ELR (cell line): ENCODE measurements at places on chromosomes 5 and 9.

DNA sequence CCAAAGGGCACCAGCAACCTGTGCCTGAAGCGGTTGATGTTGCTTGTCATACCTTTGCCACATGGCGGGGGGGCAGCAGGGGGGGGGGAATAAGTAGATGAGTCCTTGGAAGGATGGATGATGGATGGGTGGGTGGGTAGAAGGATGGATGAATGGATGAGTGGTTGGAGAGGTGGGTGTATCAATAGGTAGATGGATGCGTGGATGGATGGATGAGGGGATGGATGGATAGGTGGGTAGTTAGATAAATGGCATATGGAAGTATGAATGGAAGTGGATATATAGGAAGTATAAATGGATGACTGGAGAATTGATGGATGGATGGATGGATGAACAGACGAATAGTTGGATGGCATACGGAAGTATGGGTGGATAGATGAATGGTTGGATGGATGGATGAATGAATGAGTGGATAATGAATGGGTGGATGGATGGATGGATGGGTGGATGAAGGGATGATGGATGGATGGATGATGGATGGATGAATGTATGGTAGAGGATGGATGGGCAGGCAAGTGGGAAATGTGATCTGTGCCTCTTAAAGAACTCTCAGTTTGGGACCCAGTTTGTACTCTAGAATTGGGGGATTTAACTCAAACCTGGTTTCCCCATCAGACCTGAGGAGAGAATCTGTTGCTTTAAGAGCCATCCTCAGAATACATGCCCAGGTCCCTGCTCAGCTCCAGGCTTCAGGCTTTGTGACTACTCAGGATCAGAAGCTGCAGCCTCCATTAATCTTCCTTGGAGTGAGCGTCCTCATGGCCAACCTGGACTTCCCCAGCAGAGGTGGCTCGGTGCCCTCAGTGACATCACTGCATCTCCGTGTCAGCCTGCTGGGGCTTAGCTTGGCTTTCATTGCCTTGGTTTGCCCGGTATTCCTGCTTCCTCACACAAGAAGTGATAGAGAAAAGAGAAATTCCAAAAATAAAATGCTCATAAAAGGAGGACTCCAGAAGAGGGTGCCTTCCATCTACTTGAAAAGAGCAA, 27.6 kb upstream of the SUSD3 start:
- DNase-seq: no peak

DNA sequence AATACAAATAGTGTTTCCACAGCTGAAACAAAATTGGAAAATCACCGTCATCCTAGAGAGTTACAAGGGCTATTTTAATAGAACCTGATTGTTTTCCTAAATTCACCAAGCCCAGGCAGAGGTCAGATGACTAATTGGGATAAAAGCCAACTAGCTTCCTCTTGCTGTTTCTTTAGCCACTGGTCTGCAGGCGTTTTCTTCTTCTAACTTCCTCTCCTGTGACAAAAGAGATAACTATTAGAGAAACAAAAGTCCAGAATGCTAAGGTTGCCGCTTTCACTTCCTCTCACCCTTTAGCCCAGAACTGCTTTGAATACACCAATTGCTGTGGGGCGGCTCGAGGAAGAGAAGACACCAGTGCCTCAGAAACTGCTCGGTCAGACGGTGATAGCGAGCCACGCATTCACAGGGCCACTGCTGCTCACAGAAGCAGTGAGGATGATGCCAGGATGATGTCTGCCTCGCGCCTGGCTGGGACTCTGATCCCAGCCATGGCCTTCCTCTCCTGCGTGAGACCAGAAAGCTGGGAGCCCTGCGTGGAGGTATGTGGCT, at the start of gene TLR4:
Gene TLR4, plus strand, starts transcription at position 380 of the 552 bp plus-strand sequence. Its CDS starts 70 bp downstream, at position 450.
- peak; percentile 58 for DNase-seq

- peak; percentile 73 for DNase-seq
Observed at GRCh38 chr9:16960084-16960483, 89.6 kb upstream of the BNC2 start.

DNA sequence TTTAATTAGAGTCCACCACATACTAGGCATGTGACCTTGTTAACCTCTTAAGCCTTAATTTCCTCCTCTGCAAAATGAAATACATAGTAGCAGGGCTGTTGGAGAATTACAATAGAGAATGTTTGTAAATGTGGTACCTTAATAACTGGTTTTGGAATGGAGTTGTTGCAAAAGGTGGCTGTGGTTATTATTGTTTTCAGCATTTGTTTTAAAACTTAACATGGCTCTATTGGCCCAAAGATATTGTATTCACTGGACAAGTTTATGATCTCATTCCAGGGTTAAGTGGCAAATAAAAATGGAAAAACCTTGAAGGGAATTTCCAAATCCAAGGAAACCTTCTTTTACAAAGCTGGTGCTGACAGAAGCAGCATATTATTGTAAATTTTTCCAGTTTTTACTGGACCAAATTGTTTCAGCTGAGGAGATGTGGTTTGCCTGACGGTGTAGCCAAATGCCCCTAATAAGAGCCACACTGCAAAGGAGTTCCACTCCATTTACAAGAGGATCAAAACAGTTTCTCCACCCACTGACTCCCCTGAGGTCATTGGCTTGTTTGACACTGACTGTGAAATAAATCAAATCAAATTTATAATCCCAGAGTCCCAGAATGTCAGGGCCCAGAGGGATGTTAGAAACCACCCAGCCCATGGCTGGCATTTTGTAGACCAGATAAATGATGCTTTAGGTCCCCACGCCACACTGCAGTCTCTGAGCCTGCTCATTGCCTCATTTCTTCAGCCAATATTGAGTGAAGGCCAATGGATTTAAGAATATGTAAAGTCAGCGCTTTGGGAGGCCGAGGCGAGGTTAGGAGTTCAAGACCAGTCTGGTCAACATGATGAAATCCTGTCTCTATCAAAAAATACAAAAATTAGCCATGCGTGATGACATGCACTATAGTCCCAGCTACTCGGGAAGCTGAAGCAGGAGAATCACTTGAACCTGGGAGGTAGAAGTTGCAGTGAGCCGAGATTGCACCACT, 45.2 kb downstream of the ADRA1B start:
- DNase-seq: no peak

- no peak for DNase-seq
Observed at GRCh38 chr5:176450077-176450476, 1.9 kb downstream of the FAF2 start.

- DNase-seq: no peak
Observed at GRCh38 chr5:1336749-1337488, 8.0 kb downstream of the CLPTM1L start.

- no peak for DNase-seq
Observed at GRCh38 chr9:94851467-94851866, 125.0 kb downstream of the AOPEP start.

GRCh38 chr5:55601204-55601618, 66.4 kb upstream of the PLPP1 start:
- peak; percentile 81 for DNase-seq

GRCh38 chr5:159263569-159263905, 447 bp downstream of the UBLCP1 start:
- no peak for DNase-seq

DNA sequence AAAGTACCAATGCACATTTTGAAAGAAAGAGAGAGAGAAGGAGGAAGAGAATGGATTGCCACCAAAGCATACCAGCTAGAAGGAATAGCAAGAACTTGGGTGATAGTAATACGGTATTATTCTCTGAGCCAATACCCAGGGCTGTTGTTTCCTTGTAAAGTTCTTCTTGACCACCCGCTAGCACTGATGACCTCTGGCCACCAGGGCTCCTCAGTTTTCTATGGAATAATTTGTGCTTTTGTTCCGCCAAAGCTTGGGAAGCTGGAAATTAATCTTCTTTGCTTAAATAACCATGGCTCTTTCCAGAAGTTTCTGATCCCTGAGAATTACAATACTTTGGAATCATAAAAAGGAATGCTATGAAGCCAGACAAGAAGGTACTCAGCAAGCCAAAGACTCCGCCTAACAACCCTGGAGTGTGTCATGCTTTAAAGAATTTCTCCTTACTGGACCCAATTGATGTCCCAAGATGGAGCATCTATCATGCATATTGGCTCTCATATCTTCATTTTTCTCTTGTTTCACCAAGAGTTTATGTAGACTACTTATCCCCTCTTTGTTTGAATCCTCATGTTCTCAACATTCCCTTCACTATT, 29.8 kb downstream of the OR2K2 start:
- peak; percentile 17 for DNase-seq

DNA sequence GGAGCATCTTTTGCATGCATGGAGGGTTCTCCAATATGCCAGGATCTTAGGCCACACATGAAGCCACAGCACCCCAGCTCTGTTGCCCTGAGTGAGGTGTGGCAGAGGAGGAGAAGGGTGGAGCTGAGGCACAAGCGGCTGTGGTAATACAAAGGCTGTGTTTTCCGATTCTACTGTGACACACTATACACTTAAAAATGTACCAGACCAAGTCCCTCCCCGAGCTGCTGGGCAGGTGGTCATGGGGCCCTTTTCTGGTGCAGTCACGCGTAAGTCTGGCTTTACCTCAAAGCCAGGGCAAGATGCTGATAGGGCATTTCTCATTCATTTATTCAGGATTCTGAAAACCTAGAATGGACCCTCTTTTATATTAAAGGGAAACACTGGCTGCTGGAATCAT, 3.7 kb downstream of the ADGRV1 start:
- DNase-seq: no peak

GRCh38 chr9:99177576-99178366, 44.0 kb downstream of the ALG2 start:
- DNase-seq: no peak

DNA sequence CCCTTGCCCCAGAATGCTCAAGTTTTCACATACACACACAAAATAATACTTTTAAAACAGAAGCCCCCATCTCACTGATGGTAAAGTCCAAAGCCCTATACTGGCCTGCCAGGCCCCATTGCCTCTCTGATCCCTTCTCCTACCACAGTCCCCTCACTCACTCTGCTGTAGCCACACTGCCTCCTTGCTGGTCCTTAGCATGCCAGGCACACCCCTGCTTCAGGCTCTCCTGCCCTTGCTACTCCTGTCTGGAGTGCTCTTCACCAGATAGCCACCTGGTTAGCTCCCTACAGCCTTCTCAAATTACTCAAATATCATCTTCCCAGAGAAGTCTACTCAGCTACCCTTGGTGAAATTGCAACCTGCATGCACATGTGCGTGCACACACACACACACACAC, 177.5 kb downstream of the C5orf15 start:
- no peak for DNase-seq

GRCh38 chr9:135849181-135849580, 58.2 kb downstream of the CAMSAP1 start:
- DNase-seq: no peak

DNA sequence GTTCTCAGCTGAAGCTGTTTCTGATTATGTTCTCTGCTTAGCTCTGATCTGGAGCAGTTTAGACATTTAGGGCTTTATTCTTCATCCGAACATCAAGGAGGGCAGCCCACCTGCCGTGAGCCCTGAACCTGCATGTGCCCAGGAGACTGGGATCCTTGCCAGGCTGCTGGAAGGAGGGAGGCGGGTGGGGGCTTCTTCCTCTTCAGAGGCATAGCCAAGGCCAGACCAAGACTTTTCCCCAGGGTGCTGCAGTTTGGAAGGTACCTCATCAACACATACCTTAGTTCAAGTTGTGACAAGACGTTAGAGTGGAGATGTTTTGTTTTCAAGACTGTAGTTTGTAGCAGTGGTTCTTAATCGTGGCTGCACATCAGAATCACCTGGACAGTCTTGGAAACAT, 64.9 kb downstream of the RALGPS1 start:
- no peak for DNase-seq

- peak; percentile 40 for DNase-seq
Observed at GRCh38 chr5:149221326-149221725, 50.3 kb upstream of the AFAP1L1 start.

DNA sequence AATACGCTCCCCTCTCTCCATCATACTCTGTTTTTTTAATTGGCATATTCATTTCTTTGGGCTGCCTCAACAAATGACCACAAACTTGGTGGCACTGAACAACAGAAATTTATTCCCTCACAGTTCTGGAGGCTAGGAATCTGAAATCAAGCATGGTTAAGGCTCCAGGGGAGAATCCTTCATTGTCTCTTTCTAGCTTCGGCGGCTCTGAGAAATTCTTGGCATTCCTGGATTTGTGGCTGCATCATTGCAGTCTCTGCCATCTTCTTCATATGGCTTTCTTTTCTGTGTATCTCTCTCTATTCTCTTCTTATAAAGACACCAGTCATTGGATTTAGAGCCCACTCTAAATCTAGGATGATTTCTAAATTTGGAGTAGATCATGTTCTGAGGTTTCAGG, 10.9 kb upstream of the SLC24A2 start:
- no peak for DNase-seq

DNA sequence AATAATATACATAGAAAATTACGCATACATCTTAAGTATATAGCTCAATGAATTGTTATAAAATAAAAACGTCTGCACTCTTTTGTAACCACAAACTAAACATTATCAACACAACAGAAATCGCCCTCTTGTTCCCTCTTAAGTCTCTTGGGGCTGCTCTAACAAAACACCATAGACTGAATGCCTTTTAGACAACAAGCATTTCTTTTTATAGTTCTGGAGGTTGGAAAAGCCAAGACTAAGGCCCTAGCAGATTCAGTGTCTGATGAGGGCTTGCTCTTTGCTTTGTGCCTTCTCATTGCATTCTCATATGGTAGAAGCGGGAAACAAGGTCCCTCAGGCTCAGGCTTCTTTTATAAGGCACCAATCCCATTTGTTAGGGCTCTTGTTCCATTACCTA, 4.9 kb upstream of the IFNB1 start:
- DNase-seq: no peak

- no peak for DNase-seq
Observed at GRCh38 chr5:73256012-73256411, 83.0 kb downstream of the TMEM174 start.

DNA sequence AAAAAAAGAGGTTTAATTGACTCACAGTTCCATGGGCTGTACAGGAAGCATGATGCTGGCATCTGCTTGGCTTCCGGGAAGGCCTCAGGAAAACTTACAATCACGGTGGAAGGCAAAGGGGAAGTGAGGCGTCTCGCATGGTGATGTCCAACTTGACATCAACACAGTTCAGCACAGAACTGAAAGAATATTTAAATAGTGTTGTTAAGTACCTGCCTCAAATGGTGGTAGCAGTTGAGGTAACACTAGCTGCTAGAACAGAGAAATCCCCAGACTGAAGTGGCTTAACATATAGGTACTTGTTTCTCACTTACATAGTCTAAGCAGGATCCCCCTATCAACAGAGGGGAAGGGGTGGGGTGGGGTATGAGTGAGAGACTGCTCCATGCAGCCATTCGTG, 141.6 kb downstream of the DROSHA start:
- no peak for DNase-seq

GRCh38 chr9:136050701-136051452, 44.2 kb downstream of the NACC2 start:
- no peak for DNase-seq

DNA sequence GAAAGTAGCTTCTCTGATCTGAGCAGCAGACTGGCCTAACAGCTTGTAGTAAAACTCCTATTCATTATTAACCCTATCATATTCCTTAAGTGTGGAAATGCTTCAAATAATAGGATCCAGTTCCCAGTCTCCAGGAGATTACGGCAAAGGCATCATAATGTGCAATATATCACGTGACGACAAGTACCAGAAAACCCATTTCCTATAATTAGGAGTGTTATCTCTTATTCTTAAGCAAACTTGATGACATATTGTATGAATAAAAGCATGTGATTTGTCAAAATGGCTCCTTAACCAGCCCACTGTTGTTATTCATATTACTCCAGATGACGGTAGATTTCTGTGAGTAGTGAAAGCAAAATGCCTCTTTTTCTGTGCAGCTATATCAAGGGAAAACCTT, 2.9 kb downstream of the SV2C start:
- no peak for DNase-seq

- DNase-seq: no peak
Observed at GRCh38 chr5:175868996-175869638, 2.3 kb upstream of the CPLX2 start.
